Glomerular endothelial cell (primary cell): ENCODE measurements at places on chromosomes 2 and 18.

GRCh38 chr2:69495008-69495407, 57.8 kb upstream of the NFU1 start:
- no peak for DNase-seq

DNA sequence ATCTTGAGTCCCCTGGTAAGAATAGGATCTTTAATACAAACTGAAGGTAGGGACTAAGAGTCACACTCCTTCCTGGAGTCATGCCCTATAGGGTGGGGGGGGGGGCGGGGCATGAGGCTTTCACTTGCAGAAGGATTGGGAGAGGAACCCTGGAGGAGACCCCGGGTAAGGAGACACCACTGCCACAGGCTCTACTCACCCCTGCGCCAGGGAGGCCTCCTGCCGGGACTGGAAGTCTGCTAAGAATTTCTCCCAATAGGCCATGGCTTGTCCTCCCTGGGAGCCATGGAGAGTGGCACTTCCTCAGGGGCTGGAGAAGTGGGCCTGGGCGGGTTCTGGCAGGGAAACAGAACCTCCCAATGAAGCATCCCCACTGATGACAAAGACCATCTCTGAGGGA, 645.3 kb upstream of the RAB6C start:
- DNase-seq, result no peak

GRCh38 chr2:65634304-65634703, 201.9 kb upstream of the SPRED2 start:
- DNase-seq, result no peak

DNA sequence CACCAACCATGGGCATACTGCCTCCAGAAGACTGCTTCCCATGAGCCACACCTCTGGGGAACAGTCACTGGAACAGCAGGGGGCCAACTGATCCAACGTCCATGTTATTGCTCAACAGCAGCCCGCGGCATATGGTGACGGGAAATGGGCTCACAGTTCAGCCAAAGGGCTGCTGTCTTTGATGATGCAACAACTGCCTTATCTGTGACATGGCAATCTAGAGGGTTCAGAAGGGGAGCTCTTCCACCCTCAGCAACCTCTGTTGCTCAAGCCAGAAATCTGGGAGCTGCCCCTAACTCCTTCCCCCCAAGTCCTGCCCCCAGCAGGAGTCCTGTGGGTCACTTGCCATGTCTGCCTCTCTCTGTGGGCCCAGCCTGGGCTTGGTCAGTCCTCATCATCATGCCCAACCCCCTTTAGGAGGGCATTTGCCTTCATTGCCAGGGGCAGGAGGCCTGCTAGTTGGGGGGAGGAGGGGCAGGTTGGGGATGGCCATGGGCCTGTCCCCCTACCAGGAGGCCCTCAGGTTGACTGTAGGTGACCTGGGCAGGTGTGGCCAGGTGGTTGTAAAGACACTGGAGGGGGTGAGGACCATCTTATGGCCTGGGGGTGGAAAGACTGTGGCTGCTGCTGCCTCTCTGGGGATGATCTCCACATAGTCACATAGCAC, 212.9 kb downstream of the CYP26B1 start:
- DNase-seq, result no peak

GRCh38 chr2:69285379-69285894, 101.6 kb downstream of the GFPT1 start:
- DNase-seq, result no peak

DNA sequence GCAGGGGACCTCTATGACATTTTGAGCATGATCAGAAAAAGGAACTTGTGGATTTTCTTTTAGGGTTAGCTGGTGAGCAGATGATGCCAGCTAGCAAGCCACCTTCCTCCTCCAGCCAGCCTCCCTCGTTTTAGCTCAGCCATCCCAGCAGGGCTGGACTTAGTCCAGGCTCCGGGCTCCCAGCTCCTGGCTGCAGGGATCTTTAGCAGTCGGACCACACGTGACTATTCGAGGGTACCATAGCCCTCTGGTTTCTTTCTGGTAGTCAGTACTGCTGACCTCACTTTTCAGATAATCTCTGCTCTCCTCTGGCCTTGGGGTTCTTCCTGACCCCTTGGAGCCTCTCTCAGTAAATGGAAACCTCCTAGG, 31.8 kb downstream of the NCK2 start:
- no peak for DNase-seq

- no peak for DNase-seq
Observed at GRCh38 chr18:7757175-7757574, 190.1 kb downstream of the PTPRM start.

- no peak for DNase-seq
Observed at GRCh38 chr18:36580266-36580665, 248.5 kb downstream of the TPGS2 start.

GRCh38 chr2:136213836-136214235, 95.9 kb upstream of the CXCR4 start:
- no peak for DNase-seq

GRCh38 chr2:13884291-13884976, 748.1 kb upstream of the LRATD1 start:
- DNase-seq, result no peak

DNA sequence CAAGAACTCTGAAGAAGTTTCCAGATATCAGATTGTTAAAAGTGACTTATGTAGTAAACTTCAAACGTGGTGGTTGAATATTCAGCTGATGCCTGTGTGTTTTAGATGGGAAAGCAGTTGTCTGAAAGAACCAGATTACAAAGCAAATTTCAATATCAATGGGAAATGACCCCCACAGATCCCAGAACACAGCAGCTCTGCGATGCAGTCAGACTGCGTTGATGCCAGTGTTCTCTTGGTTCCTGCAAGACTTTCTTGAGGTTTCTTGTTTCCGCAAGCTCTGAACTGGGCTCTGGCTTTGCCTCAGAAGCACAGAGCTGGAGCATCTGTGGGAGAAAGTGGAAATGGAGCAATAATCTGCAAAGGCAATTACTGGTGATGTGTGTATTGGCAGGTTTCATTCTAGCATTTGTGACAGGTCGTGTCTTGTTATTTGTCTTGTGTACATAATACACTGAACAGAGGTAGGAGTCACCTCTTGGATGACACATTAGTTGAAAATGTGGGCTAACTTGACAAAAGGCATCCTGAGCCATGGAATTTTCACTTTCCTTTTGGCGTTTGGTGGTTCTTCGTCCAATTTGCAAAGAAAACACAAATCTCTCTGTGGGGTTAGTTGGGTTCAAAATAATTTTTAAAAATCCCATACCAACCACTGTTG, 10.8 kb upstream of the LYPD6B start:
- no peak for DNase-seq
